Activated CD4-positive, alpha-beta T cell treated with anti-CD3 and anti-CD28 coated beads, Interleukin-2, amount 10 ng/mL, durations not matched to agents 7 days and 5 days (primary cell): ENCODE measurements at places on chromosomes 12 and 14.

GRCh38 chr14:35215110-35215813 lies 76.9 kb upstream of the PSMA6 start:
- DNase-seq = no peak

- no peak for DNase-seq
Measured at GRCh38 chr12:96513681-96514080, 24.3 kb downstream of the CFAP54 start.

DNA sequence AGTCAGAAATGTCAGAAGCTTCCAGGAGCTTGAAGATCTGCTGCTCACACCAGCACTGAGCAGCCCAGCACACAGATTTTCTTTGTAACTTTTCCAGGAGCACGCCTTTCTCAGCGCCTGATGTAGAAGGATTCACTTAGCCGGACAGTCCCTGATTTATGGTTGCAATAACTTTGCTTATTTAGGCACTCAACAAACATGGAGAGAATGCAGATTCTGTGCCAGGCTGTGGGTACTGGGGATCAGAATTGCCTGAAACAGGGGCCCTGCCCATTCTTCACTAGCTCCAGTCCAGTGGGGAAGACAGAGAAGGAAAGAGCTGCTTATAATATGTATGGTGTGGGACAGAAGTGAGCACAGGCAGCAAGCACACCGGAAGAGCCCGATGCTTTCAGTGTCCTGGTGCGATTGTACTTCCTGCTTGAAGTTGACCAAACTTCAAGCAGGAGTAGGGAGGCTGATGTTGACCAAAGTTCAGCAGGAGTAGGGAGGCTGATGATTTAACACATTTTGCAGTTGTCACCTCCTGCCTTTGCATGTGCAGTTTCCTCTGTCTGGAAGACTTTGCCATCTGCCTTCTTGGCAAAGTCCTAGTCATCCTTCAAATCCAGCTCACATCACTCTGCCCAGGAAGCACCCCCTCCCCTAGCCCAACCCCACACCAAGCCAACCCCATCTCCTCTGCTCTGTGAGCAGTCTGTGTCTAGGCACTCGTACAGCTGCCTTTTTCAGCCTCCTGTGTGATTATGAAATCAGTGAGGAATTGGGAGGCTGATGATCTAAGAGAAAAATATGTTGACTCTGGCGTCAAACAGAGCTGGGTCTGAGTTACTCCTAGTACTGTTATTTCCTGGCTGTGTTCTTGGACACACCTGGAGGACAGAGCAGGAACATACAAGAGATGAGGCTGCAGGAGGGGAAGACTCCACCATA lies 12.0 kb upstream of the PRIMA1 start:
- DNase-seq = no peak

DNA sequence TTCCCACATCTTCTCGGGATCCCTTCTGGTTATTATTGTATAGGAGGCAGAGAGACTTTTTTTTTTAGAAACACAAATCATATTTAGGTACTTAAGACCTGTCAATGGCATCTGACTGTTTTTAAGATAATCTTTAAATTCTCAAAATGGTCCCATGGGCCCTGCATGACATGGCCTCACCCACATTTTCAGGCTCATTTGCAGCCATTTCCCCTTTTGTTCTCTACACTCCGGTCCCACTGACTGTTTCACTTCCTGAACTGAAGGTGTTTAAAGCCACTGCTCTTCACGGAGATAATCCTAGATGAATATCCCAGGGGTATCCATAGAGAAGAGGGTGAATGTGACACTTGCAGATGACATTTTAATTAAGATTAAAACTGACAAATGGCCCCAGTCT lies 12.3 kb upstream of the C12orf71 start:
- DNase-seq = no peak

- no peak for DNase-seq
Measured at GRCh38 chr14:64000749-64001148, 147.9 kb downstream of the SYNE2 start.

DNA sequence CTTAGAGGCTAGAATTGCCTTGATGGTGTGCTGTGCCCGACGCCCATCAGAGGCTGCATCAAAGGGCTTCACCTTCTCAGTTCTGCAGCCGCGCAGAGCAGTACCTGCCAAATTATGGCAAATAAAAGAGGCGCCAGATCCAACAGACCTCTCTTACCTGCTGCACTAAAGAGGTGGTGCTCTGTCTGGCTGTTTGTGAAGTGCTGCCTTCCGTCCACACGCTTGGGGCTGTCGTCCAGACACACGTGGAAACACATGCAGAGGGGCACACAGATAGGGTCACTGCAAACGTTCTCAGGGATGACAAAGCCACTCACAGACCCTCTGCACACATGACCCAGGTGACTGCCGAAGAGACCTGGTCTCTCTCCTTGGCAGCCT lies 617.5 kb downstream of the VRK1 start:
- no peak for DNase-seq

- DNase-seq = no peak
Measured at GRCh38 chr12:132813443-132813842, 15.2 kb downstream of the GOLGA3 start.
